ENCODE measurements at places on chromosomes 6 and 20.

DNA sequence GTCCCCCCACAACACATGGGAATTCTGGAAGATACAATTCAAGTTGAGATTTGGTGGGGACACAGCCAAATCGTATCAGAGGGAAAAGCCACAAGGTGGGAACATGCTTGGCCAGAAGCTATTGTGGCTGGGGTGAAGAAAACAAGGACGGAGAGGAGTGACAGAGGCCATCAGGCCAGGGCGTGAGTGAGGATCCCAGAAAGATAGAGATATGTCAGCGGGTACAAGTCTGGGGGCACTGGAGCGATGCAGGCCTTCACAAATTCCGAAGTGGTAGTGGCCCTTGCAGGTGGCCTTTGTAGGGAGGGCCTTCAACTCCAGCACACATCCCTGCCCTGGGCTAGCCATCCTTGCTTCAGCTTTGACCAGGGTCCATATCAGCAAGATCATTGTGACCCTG is 159.1 kb downstream of the BCAS1 start:
- DNase-seq = no peak

- no peak for DNase-seq
Measured at GRCh38 chr6:43873806-43874714, 104.0 kb downstream of the VEGFA start.

GRCh38 chr6:165543781-165544180 is 119.3 kb downstream of the PDE10A start:
- no peak for DNase-seq

DNA sequence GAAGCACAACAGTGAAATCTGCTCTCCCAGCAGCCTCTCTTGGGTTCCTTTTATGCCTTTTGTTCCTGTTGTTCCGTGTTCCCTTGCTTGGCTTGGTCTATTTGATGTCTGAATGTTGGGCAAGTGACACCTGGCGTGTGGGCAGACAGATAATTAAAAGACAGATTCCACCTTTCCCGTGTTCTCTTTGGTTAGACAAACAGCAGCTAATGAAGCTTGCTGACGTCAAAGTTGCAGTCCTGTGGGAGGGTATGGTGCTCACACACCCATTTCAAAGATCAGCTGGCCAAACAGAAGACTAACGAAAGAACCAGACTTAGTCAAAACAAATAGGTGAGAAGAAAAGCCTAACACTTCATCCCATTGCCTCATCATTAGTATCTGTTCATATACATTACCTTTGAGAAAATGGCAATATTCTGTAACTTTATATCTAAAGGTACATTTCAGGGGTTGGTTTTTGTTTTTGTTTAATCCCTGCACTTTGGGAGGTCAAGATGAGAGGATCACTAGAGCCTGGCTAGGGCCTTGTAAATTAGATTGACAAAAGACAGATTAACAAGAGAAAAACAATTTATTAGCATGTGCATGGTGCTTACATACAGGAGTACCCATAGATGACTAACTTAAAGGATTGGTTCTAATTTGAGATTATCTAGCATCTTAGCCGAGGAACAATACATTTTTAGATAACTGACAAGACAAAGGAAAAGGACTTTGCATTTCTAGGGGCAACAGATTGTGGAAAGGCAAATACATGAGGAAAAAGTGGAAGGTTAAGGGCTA is 48.9 kb upstream of the TNFRSF21 start:
- peak; percentile 11 for DNase-seq

DNA sequence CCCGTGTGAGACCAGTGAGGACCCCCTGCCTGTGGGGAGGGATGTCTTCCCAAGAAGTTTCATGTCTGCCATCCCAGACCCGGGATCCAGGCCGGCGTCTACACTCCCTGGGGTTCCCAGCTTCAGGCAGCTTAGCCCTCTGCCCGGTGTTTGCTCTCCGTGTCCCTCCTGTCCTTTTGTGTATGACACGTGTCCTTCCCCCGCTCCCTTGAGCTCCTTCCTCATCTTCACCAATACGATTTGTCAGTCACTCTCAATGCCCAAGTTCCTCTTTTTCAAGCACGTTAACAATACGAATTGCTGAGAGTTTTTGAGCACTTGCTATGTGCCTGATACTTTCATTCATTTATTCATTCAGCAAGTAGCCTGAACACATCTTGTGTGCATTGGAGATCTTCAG is 115.6 kb upstream of the PTPN1 start:
- DNase-seq = peak; percentile 13

- DNase-seq = no peak
Measured at GRCh38 chr6:44133003-44133931, 5.9 kb downstream of the TMEM63B start.

DNA sequence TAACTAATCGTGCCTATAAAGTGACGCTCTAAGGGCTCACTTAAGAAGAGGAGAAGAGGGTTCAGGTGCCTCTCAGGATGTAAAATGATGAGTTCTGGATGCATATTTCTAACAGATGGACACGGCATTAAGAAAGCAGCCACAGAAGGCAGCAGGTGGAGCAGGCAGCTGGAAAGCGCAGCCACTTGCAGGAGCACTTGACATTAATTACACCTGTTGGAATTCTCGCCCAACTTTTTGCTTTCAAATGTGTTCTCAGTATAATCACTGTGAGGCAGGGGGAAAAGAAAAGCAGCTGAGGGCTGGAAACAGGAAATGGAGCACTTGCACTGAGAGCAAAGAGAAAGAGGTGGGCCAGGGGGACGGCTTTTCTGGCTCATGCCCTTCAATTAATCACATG is 164.2 kb downstream of the NKAIN2 start:
- DNase-seq = no peak

GRCh38 chr6:85460921-85461797 is 11.3 kb downstream of the NT5E start:
- DNase-seq = peak; percentile 85
